Epithelial cell of proximal tubule (primary cell): ENCODE measurements at places on chromosomes 16 and 17. TPM values are rescaled to one million over a fixed set of nuclear protein-coding genes. Genes with fewer than 3 reads are reported as not detected.

The KCNH4 gene
- not detected in 2 replicates for total RNA-seq

The CDH5 gene
- 0.63 and 1.2 TPM in 2 replicates for total RNA-seq

The PLEKHH3 gene
- 8.5 and 19.1 TPM in 2 replicates for total RNA-seq

The CYGB gene
- total RNA-seq: 10.2 and 49.9 TPM in 2 replicates

The SLC12A3 gene
- total RNA-seq: not detected in 2 replicates

The NPIPA3 gene
- total RNA-seq: 0.29 and 1.2 TPM in 2 replicates

The SRL gene
- total RNA-seq: not detected in 2 replicates
